ENCODE measurements at places on chromosomes 7 and 10.
A peak's percentile ranks its signal among the peaks of the same experiment; 100 is the strongest.

DNA sequence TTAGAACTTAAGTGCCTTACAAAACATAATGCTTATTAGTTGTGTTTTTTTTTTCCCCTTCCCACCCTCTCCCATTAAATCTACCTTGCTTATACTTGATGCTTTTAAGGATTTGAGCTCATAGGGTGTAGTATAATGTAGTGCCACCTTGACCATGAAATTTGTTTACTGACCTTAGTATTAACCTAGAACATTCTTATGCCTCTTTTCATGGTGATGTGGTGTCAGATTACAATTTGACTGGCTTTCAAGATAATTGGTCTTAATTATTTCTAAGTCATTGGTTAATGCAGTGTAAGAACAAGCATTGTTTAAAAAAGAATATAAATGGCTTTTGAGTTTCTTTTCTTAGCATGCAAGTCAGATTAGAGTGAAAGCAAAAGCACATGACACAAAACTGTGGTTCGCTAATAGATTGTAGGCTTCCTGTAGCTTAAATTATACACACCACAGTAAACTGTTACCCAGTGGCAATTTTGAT is 61.8 kb downstream of the ADD3 start:
- DNase-seq, result no peak

- peak; percentile 56 for DNase-seq
Observed at GRCh38 chr7:70093205-70093904, 495.1 kb downstream of the AUTS2 start.

- no peak for DNase-seq
Observed at GRCh38 chr7:70044064-70044463, 445.8 kb downstream of the AUTS2 start.

GRCh38 chr10:29297678-29298077 is 8.8 kb downstream of the LYZL1 start:
- DNase-seq, result no peak

- DNase-seq, result no peak
Observed at GRCh38 chr7:120272701-120273475, at the start of gene KCND2. Gene KCND2 (plus strand): TSS chr7:120273175.

- DNase-seq, result no peak
Observed at GRCh38 chr10:51999096-51999495, 299.7 kb upstream of the CSTF2T start.

DNA sequence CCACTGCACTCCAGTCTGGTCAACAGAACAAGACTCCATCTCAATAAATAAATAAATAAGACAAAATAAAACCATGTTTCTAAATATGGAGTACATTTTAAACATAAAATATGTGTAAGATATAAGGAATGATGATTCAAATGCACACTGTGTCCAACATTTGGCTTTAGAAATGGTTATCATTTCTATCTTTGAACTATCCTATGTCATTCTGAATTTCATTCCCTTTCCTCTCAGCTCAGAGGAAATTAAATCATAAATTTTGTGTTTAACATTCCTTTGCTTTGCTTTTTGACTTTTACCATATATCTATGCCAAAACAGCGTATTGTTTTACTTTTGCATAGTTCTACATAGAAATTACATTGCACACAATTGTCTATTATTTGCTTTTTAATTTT is 130.9 kb downstream of the GNAT3 start:
- DNase-seq, result peak; percentile 45

DNA sequence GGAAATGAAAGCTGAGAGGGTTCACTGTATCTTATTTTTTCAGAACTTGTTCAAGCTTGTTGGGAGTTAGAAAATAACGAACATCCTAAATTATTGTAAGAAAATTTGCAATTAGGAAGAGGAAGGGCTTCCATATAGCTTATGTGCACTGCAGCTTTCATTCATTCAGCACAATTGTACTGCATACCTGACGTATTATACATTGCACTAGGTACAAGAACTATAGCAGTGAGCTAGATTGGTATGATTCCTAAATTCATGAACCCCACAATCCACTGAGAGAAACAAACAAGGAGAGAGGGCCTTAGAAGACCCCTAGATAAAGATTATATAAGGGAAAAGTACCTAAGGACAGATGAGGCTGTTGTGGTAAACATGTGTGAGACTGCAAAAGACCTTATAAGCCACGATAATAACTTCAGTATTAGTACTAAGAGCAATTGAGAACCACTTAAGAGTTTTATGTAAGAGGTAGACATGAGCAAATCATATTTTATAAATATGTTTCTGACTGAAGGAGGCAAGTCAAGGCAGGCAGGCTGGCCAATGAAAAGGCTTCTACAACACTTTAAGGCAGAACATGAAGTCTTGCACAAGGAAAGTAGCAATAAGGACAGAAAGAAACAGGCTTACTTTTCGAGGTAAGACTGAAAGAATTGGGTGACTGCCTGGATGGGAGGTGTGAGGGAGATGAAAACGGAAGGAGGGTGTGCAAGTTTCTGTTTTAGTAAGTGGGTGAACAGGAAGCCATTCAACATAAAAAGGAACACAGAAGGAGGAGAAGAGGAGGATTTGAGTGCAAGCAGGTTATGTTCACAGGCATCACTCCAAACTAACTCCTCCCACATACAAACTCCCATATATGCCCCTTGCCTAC is 77.9 kb upstream of the LRRN3 start:
- DNase-seq, result no peak

DNA sequence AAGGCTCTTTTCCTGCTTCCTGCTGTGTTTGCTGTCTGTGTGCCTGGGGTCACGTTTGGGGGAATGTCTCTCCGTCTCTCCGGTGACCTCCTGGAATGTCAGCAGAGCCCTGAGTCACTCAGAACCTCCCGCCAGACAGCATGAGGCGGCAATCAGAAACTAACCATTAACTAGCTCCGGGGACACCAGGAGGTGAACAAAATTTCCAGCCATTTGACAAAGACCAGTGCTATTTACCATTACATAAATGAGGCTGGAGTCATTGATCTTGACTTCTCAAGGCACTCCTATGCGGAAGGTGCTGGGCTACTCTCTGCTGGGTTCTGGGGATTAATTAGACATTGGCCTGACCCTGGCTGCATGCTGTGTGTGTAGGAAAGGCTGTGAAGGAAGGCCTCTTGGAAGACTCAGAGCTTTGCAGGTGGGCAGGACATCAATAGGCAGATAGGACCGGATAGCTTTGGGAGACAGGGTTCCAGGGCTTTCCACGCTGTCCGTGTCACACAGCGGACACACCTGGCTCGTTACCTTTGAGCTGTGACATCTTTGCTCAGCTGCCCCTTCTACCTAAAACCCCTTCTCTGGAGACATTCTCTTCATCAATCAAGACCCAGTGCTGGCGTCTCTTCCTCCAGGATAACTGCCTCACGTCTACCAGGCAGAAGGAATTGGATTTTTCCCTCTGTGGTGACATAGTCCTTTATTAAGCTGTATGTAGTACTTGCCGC is 77.0 kb downstream of the PFKFB3 start:
- DNase-seq, result peak; percentile 74

- DNase-seq, result peak; percentile 28
Observed at GRCh38 chr10:120950051-120950561, 98.9 kb downstream of the WDR11 start.

DNA sequence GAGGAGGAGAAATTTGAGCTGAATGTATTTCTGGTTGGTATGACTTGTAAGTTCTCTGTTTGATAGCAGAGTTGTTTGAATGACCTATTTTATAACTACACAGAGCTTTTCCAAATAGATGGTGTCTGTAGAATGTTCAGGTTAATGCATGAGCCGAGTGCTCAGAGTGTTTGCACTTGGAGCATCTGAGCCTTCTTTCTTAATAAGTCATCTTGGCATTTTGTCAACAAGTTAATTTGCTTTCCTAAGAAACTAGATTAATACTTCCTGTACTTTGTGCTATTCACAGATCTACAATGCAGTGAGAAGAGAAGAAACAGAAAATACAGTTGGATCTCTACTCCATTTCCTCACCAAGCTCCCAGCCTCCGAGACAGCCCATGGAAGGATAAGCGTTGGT is 138.2 kb downstream of the PLCE1 start:
- DNase-seq, result peak; percentile 60

DNA sequence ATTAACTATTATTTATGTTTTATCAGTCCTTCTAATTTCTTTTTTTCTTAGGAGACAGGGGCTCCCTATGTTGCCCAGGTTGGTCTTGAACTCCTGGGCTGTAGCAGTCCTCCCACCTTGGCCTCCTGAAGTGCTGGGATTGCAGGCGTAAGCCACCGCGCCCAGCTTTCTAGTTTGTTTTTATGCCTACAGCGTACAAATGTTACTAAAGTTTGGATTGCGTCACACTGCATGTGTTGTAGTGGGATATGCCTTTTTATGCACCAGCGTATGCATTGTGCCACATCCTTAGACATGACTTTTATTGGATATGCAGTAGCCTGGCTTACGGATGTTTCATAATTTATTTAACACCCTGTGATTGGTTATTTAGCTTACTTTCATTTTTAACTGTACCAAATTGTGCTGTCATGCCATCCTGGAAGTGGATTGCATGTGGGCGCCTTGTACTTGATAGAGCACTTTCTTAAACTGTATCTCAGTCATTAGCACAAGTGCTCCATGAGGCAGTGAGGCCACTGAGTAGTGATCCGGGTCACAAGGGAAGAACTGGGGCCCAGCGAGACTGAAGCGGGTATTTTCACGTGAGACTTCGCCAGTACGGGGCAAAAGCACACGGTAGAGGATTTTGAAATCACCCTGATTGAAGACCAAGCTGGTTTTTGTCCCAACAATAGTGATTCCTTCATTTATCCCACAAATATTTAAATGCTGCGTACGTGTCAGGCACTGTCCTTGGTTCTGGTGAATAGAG is 165.0 kb downstream of the MGMT start:
- DNase-seq, result no peak

DNA sequence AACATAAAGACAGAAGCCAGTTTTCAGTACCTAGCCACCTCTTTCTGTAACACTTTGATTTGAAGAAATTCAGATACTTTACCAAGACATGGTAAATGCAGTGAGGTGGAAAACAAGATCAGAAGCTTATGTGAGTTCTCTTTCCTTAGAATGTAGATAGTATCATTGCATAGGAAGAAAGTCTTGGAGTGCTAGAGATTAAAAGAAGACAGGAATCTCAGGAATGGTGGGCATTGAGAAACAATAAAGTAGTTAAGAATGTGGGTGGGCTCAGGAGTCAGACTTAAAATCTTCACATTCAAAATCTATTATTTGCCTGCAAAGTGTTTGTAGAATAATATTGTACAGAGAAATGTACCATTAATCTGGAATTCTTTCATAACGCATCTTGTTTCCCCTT is 58.9 kb downstream of the POLL start:
- DNase-seq, result peak; percentile 8

GRCh38 chr7:66847879-66848790 is 72.9 kb upstream of the TMEM248 start:
- peak; percentile 67 for DNase-seq

- no peak for DNase-seq
Observed at GRCh38 chr10:116627386-116627933, 6.7 kb downstream of the PNLIPRP2 start.

- peak; percentile 44 for DNase-seq
Observed at GRCh38 chr10:70903262-70903921, 15.0 kb upstream of the PCBD1 start.

- DNase-seq, result no peak
Observed at GRCh38 chr10:37222046-37222445, 96.6 kb downstream of the ANKRD30A start.

- peak; percentile 18 for DNase-seq
Observed at GRCh38 chr7:39696631-39697030, 73.3 kb downstream of the RALA start.

DNA sequence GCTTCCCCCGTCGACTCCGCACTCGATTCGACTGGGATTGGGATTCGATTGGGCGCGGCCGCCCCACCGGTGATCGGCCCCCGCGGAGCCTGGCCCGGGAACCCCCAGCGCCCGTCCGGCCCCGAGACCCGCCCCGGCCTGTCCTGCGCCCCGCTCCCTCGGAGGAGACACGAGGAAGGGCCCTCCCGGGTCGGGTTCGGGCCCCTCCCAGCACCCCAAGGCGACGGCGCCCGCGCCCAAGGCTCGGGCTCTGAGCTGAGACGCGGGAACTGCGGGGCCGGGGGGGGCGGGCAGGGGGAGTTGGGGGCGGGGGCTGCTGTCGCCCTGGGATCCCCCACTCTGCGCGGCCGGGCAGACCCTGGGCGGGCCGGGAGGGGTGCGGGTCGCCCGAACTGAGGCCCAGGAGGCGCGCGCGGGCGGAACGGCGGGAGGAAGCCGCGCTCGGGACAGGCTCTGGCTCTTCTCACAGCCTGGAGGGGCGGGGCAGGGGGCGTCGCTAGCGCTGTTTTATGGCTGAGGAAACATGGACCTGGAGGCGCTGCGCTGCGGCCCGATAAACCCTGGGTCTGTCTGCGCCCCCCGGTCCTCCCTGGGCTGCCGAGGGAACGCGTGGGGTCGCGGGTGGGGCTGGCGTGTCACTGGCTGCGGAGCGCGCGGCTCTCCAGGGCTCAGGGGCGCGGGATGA is 1.7 kb upstream of the NKX6-2 start:
- DNase-seq, result no peak

DNA sequence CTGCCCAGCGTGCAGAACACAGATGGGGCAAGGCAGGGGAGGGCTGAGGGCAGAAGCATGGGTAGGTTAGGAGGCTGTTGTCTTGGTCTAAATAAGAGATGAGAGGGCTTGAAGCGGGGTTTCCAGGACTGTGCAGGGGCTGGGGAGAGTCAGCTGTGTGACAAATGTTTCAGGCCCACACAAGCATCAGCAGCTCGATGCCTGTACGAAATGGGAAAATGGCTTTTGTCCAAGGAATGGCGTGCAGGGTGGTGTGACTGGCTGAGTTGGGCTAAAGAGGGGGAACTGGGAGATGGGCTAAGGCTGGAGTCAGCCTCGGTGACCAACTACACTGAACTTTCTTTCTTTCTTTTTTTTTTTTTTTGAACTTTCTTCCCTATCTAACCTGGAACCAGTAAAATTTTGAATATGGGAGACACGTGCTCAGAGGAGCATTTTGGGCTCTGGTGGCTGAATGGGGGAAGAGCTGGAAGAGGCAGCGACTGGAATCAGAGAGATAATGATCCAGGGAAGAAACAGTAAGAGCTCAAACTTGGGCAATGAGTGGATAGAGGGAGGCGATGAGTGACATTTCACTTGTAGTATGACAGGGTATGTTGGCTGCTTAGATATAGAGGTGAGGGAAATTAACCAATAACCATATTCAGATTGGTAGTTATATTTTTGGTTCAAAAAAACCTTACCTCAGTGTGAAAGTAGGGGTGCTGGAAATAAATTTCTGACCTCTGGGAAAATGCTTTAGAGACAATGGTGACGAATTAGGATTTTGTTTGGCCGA is 10.2 kb upstream of the EPHA1 start:
- DNase-seq, result peak; percentile 8

DNA sequence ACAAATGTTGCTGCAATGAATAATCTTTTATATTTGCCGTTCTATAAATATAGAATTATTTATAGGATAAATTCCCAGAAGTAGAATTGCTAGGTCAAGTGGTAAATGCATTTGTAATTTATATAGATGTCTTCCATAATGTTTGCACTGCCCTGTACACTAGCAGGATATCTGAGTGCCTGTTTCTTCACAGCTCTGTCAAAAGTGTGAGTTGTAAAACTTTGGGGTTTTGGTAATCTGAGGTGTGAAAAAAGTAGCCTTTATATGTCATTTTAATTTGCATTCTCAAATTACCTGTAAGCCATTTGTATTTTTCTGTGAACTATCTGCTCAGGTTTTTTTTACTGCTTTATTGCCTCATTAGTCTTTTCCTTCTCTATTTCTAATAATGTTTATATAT is 271.2 kb downstream of the NEBL start:
- no peak for DNase-seq

All from fibroblast of upper back skin (primary cell).